ENCODE measurements at places on chromosomes 13 and 19.

DNA sequence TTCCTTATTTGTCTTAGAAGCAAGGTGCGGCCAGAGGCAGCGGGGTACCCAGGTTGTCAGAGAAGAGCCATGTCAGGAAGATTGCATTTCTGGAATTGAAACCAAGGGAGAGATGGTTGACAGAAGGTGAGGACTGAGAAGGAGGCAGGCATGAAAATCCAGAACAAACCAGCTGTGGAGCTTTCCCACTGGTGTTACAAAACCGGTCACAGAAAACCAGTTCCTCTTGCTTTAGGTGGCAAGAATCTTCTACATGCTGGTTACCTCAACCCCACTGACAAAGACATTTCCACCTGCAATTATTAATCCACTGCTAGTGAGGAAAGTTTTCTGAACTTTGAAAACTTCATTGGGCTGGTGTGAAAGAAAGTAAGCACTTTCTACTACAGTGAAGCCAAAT lies 64.0 kb upstream of the MED4 start:
- H3K4me3 ChIP-seq, result no peak overlapping the region
- no peaks in the 10 kb centered on the region for H3K27me3 ChIP-seq
- H3K4me1 ChIP-seq, result peaks cover 12% of the 10 kb centered on the region
- no peak overlapping the region for H3K27ac ChIP-seq
- no peak for DNase-seq
- H3K36me3 ChIP-seq, result no peaks in the 10 kb centered on the region

GRCh38 chr13:23984546-23984945 lies 87.2 kb upstream of the C1QTNF9B start:
- no peaks in the 10 kb centered on the region for H3K36me3 ChIP-seq
- DNase-seq, result no peak
- peaks cover 8% of the 10 kb centered on the region for H3K4me1 ChIP-seq
- H3K27ac ChIP-seq, result no peak overlapping the region
- no peak overlapping the region for H3K4me3 ChIP-seq

GRCh38 chr13:94168783-94169453 lies 310.6 kb downstream of the DCT start:
- H3K36me3 ChIP-seq, result no peaks in the 10 kb centered on the region
- no peak overlapping the region for H3K4me3 ChIP-seq
- H3K27me3 ChIP-seq, result no peaks in the 10 kb centered on the region

DNA sequence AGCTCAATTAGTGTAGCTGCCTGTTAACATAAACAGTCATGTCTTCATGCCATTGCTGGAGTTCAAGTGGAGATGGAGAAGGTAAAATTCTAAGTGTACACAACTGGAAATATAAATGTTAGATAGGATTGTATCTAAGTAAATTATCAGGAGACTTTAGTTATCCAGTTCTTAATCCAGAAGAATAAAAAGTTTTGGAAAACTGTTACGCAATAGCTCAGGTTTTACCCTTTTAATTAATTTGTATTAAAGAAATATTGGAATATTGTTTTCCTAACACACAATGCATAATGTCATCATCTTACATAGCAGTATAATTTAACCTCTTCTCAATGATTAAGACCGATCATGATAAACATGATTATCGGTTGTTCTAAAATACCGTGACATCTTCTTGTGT lies 2.8 kb downstream of the SLC10A2 start:
- H3K4me1 ChIP-seq, result no peaks in the 10 kb centered on the region
- no peak overlapping the region for H3K4me3 ChIP-seq
- H3K27ac ChIP-seq, result no peak overlapping the region

DNA sequence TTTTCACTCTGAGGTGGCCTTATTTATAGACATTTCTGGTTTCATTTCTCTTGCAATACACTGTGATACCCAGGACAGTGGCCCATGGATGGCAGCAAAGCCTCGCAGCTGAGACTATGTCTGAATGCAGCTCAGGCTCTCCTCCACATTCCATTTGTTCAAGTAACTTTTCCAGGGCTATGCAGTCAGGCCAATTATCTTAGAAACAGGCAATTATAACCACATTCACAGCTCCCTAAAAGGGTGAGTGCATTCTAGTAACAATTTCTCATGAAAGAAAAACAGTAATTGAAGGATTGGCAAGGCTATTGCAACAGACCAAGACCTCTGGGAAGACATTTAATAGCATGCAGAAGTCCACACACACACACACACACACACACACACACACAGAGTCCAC lies 264.0 kb downstream of the TBC1D4 start:
- no peak for DNase-seq
- no peaks in the 10 kb centered on the region for H3K36me3 ChIP-seq
- H3K27ac ChIP-seq, result no peak overlapping the region
- peaks cover 8% of the 10 kb centered on the region for H3K27me3 ChIP-seq
- no peaks in the 10 kb centered on the region for H3K4me1 ChIP-seq
- H3K4me3 ChIP-seq, result no peak overlapping the region

GRCh38 chr13:35781036-35782000 lies 304.8 kb upstream of the MAB21L1 start:
- H3K27ac ChIP-seq, result no peak overlapping the region
- no peak for DNase-seq

GRCh38 chr13:19726611-19727010 lies 56.1 kb downstream of the PSPC1 start:
- H3K4me3 ChIP-seq, result no peak overlapping the region
- DNase-seq, result no peak
- no peaks in the 10 kb centered on the region for H3K27me3 ChIP-seq
- peaks cover 32% of the 10 kb centered on the region for H3K36me3 ChIP-seq
- H3K4me1 ChIP-seq, result peaks cover 11% of the 10 kb centered on the region
- H3K27ac ChIP-seq, result no peak overlapping the region

GRCh38 chr13:81406022-81406421 lies 1065.1 kb upstream of the SPRY2 start:
- no peak overlapping the region for H3K27ac ChIP-seq
- no peak for DNase-seq
- H3K27me3 ChIP-seq, result no peaks in the 10 kb centered on the region
- no peaks in the 10 kb centered on the region for H3K36me3 ChIP-seq
- no peaks in the 10 kb centered on the region for H3K4me1 ChIP-seq
- H3K4me3 ChIP-seq, result no peak overlapping the region

DNA sequence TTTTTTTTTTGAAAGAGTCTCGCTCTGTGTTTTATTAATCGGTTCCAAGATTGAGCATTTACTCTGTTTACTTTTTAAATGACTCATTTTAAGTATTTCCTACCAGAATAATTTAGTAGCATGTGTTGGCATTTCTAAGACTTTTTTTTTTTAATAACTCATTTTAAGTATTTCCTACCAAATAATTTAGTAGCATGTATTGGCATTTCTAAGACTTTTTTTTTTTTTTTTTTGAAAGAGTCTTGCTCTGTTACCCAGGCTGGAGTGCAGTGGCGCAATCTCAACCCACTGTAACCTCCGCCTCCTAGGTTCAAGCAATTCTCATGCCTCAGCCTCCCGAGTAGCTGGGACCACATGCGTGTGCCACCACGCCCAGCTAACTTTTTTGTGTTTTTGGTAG lies 13.1 kb downstream of the SETDB2 start:
- H3K27me3 ChIP-seq, result no peaks in the 10 kb centered on the region
- H3K4me1 ChIP-seq, result peaks cover 11% of the 10 kb centered on the region
- DNase-seq, result no peak
- H3K27ac ChIP-seq, result no peak overlapping the region

- peaks cover 37% of the 10 kb centered on the region for H3K4me1 ChIP-seq
- H3K27me3 ChIP-seq, result no peaks in the 10 kb centered on the region
- no peak overlapping the region for H3K27ac ChIP-seq
- no peak for DNase-seq
- H3K36me3 ChIP-seq, result peaks cover 5% of the 10 kb centered on the region
Observed at GRCh38 chr19:19434483-19435045, 29.1 kb downstream of the GATAD2A start.

- peaks cover 4% of the 10 kb centered on the region for H3K27me3 ChIP-seq
- no peaks in the 10 kb centered on the region for H3K36me3 ChIP-seq
- no peak overlapping the region for H3K27ac ChIP-seq
- H3K4me3 ChIP-seq, result no peak overlapping the region
- no peaks in the 10 kb centered on the region for H3K4me1 ChIP-seq
- no peak for DNase-seq
Observed at GRCh38 chr13:44104969-44105368, 225.3 kb downstream of the LACC1 start.

GRCh38 chr13:73365681-73366080 lies 306.9 kb downstream of the KLF5 start:
- H3K27ac ChIP-seq, result no peak overlapping the region
- H3K4me1 ChIP-seq, result no peaks in the 10 kb centered on the region
- H3K27me3 ChIP-seq, result no peaks in the 10 kb centered on the region
- DNase-seq, result no peak
- no peaks in the 10 kb centered on the region for H3K36me3 ChIP-seq

DNA sequence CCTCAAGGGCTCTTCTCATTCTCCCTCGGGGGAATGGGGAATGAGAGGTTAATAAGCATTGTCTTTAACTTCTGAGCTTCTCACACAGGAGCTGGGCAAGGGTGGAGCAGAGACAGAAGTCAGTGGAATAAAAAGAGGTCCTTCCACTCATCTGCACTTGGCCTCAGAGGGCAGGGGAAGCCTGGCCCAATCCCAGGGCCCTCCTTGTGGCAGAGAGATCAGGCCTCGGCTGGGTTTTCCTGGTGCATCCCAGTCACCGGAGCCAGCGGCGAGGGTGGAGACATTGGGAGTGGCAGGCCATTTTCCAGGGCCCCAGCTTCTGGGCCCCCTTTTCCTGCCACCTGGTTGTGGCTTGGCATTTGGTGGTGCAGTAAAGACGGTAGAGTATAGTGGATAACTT lies 10.6 kb downstream of the CALM3 start:
- no peak overlapping the region for H3K4me3 ChIP-seq
- H3K4me1 ChIP-seq, result peaks cover 33% of the 10 kb centered on the region
- H3K27me3 ChIP-seq, result no peaks in the 10 kb centered on the region
- no peak for DNase-seq
- H3K36me3 ChIP-seq, result peaks cover 23% of the 10 kb centered on the region
- H3K27ac ChIP-seq, result peak overlapping the region; percentile 28

- DNase-seq, result no peak
- H3K27ac ChIP-seq, result no peak overlapping the region
- H3K36me3 ChIP-seq, result no peaks in the 10 kb centered on the region
- H3K4me3 ChIP-seq, result no peak overlapping the region
- H3K4me1 ChIP-seq, result no peaks in the 10 kb centered on the region
Observed at GRCh38 chr13:33168321-33168960, 117.1 kb downstream of the STARD13 start.

DNA sequence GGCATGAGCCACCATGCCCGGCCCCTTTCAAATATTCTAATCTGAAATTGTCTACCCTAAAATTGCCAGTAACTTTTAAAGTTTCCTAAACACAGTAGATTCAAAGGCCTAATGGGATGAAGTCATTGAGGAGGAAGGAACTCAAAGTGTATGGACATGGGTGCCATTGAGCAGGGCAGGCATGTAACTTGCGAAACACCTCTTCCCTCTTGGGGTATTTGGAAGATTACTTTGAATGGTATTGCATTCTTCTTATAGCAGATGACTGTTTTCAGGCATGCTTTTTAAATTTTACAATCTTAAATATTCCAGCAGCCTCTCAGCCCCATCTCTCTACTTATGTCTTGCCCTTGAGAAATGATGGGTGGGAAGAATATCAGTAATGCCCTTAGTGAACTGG lies 21.0 kb downstream of the TM9SF2 start:
- no peak overlapping the region for H3K4me3 ChIP-seq
- H3K4me1 ChIP-seq, result peaks cover 26% of the 10 kb centered on the region
- no peak overlapping the region for H3K27ac ChIP-seq
- peaks cover 41% of the 10 kb centered on the region for H3K36me3 ChIP-seq
- no peak for DNase-seq
- H3K27me3 ChIP-seq, result no peaks in the 10 kb centered on the region

DNA sequence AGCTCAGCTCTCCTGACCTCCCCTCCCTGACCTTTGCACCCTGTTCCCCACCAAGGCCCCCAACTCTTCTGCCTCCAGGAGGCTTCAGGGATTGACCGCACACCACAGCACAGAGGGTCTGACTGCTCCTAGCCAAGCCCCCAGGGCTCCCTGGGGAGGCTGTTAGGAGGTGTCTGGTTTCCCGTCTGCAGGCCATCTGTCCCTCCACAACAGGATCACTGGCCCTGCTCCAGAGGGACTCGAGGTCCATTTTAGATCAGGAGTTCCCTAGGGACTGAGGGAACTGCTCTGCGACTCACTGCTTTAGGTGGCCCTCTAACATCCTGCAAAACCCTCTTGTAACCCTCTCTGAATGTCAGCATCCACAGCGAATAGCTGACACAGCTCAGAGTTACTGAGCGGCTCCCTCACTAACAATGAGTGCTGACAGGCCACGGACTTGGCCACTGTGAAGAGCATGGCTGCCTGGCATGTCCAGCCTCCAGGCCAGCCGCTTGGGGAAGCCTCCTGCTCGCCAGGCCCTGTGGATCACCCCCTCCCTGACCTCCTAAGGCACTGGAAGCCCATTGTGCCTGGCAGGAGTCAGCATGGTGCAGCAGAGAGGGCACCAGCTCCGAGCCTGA lies 17.7 kb downstream of the GRIK5 start:
- peaks cover 8% of the 10 kb centered on the region for H3K4me1 ChIP-seq
- peaks cover 5% of the 10 kb centered on the region for H3K27me3 ChIP-seq
- no peaks in the 10 kb centered on the region for H3K36me3 ChIP-seq

GRCh38 chr19:3133793-3134116 lies 2.1 kb upstream of the GNA15 start:
- H3K4me3 ChIP-seq, result no peak overlapping the region
- no peaks in the 10 kb centered on the region for H3K36me3 ChIP-seq
- peaks cover 9% of the 10 kb centered on the region for H3K4me1 ChIP-seq

GRCh38 chr13:46516599-46517338 lies 36.2 kb upstream of the LRCH1 start:
- peaks cover 3% of the 10 kb centered on the region for H3K36me3 ChIP-seq
- H3K27ac ChIP-seq, result no peak overlapping the region
- no peak for DNase-seq
- peaks cover 9% of the 10 kb centered on the region for H3K27me3 ChIP-seq
- H3K4me1 ChIP-seq, result no peaks in the 10 kb centered on the region

DNA sequence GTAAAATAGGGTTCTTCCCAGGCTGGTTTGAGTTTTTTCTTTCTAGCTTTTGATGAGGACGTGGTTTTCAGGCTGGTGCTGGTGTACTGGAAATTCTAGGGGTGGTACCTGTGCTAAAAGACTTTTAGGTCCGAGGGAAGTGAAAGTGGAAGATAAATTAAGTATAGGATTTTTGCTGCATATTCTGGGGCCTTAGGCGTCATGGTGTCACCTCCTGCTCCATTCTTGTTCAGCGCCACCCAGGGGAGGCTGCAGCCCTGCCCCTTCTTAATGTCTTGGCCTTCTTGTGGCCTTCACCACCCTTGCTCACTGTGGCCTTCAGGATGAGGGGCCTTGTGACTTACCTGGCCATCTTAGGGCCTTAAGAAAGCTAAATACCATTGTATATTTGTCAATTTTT lies 12.4 kb downstream of the ZNF552 start:
- no peaks in the 10 kb centered on the region for H3K27me3 ChIP-seq
- peaks cover 23% of the 10 kb centered on the region for H3K4me1 ChIP-seq
- peak overlapping the region; percentile 35 for H3K4me3 ChIP-seq
- H3K36me3 ChIP-seq, result peaks cover 2% of the 10 kb centered on the region
